GM12891 (cell line): ENCODE measurements at places on chromosomes 6 and 20.

- no peak for DNase-seq
These were observed 5.7 kb downstream of the LMBRD1 start for GRCh38 chr6:69791065-69791471.

DNA sequence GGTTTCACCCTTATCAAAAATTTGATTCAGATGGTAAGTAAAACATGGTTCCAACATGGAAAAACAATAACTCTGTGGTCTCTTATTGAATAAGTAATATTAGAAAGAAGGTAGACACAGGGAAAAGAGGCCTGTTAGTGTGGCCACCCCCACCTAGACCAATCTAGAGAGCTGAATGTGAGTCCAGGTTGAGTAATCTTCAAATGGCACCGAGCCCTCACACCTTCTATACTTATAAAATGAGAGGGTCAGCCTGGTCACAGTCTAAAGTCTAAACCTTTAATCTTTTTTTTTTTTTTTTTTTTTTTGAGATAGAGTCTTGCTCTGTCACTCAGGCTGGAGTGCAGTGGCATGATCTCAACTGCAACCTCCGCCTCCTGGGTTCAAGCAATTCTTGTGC, 6.9 kb downstream of the FAM184A start:
- DNase-seq = no peak

GRCh38 chr20:63122626-63123025, 93.3 kb downstream of the YTHDF1 start:
- DNase-seq = no peak

DNA sequence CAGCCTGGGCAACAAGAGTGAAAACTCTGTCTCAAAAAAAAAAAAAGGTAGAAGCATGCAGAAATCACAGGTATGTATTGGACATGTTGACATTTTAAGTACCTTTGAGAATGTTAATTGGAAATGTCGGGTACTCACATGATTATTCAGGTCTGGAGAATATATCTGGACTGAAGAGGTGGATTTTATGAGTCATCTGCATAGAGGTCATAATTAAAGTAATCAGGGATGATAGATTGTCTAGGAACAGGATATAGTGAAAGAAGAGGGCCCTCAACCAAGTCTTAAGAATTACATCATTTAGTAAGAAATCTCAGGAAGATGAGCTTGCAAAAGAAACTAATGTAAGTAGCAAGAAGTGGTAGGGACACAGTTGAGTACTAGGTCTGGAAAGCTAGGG, 212.5 kb downstream of the UTRN start:
- no peak for DNase-seq

DNA sequence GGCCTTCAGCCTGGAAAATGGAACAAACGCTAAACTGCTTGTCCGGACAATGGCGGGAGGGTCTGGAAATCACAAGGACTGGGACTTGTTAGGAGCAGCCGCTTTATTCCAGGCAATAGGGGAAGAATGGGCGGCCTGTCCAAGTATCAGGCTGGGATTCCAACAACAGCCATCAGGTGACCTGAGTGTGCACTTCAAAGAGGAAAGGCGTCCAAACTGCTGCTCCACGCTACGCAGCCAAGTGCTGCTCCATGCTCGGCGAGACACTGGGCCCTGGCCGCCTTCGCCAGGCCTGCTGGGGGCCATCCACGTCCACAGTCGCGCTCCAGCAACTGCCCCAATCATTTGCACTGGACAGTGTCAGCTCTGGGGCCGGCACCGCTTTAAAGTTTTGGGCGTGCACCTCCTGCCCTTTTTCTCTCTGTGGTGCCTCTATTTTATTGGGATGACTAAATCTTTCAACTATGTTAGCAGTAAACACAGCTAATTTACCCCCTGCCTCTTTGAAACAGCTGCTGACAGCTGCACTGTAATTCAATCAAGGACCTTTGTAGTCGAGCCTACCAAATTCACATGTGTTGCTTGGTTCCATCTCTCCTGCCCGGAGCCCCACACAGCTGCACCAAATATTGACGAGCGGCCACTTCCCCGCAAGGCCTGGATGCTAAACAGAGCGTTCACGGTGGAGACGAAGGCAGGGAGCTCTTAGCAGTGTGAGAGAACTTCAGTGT, 98.3 kb downstream of the BMP7 start:
- DNase-seq = no peak

- DNase-seq = no peak
These were observed 15.9 kb upstream of the FYN start for GRCh38 chr6:111888928-111889695.

DNA sequence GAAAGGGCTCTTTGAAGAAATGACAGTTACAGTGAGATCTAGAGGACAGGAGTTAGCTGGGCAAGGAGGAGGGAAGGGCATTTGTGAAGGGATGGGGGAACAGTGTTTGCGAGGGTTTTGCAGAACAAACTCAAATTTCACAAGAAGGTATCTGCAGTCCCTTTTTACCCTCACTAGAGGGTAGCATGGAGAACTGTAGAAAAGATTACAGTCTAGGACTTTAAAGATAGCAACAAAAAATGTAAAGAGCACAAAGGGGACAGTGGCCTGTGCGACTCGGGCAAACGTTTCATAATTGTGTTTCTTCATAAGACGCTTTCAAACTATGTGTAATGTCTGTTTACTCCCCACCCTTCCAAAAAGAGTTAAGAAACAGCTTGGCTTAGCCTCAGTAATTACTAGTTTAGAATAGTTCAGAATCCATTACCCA, 21.2 kb upstream of the ASXL1 start:
- DNase-seq = no peak

- DNase-seq = no peak
These were observed 79.3 kb upstream of the TOP1 start for GRCh38 chr20:40949346-40949745.

- DNase-seq = no peak
These were observed 9.4 kb downstream of the HSF2 start for GRCh38 chr6:122408702-122409458.

DNA sequence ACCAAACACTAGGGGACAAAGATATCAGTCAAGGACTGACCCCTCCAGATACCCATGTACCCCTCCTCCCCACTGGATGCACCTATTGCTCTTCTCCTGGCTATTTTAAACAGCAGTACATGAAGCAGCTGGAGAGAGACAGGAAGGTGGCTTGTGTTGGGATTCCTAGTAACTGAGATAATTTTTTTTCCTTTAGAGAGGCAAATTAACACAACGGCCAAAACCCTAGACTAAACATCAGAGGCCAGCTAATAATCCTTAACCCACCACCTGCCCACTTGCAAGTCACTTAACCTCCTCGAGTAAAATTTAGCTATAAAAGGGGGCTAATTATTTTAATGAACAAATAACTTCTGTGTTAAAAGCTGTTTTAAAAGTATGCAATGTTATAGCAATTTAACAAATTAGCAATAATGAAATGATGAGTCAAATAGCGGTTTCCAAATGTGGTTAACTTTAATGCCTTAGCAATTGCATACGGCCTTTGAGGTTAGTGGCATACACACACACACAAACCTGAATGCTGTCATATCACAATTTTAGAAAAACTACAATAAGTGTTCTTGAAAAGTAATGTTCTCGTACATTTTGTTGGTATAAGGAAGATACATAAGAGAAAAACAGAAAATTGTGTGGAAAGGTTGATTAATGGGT, 151.7 kb downstream of the FRK start:
- no peak for DNase-seq

DNA sequence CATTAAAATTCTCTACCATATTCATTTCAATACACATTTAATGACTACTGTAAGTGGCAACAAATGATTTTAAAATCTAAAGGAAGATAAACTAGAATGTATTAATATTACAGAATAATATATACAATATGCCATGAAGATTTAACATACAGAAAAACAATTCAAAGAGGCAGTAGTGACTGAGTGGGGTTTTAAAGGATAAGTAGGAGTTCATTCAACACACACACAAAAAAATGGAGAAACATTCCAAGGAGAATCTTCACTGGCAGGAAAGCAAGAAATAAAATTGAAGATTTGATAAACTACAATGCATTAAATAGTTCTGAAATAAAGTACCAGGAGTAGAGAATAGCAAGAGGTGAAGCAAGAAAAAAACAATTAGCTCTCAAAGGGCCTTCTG, 215.1 kb downstream of the IBTK start:
- DNase-seq = no peak

GRCh38 chr6:38499529-38500096, 140.1 kb downstream of the BTBD9 start:
- DNase-seq = no peak

GRCh38 chr6:100311707-100312251, 152.9 kb downstream of the SIM1 start:
- DNase-seq = no peak

DNA sequence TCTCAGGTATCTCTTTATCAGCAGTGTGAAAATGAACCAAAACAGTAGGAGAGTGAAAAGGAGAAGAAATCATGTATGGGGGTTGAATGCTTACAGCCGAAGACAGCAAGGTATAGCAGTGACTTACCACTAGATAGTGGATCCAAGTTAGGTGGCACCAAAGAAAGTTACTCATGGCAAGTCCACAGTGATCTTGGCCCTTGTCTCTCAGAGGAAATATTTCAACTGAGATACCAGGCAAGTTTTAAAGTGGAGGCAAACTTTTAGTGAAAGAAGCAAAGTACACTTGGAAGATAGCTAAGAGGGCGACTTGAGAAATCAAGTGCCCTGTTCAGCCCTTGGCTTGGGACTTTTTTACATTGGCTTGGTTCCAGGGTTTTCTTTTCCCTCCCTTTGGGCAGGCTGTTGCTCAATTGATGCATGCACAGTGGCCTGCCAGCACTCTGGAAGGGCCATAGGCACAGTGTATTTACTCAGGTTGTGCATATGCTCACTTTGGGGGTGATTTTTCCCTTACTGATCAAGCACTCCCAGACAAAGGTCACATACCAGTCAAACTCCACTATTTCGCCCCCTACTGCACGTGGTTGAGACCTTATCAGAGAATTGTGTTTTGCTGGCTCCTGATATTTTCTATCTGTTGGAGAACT, 329.5 kb upstream of the KHDRBS2 start:
- DNase-seq = no peak
